ENCODE measurements at places on chromosomes 2 and 18.

GRCh38 chr2:98849113-98849512 is 86.9 kb downstream of the CRACDL start:
- no peak for DNase-seq

- DNase-seq: no peak
Observed at GRCh38 chr2:138170485-138170884, 206.2 kb downstream of the HNMT start.

DNA sequence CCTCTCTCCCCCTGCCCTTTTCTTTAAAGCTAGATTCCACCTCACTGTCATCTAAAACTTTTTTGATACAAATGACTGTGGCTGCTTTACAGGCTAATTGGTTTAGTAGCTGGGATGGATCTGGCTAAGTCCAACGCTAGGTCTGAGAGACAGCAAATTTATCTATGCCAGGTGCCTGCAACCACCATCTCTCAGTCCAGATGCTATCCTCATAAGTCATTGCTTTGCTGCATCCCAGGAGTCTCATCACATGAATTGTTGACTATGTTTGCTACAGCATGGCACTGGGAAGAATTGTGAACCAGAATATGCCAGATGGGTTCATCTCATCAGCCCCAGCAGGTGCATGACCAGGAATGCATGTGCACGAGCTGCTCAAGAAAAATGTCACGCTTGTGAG is 100.0 kb upstream of the PID1 start:
- no peak for DNase-seq

- no peak for DNase-seq
Observed at GRCh38 chr2:17544256-17544655, 3.8 kb downstream of the VSNL1 start.

DNA sequence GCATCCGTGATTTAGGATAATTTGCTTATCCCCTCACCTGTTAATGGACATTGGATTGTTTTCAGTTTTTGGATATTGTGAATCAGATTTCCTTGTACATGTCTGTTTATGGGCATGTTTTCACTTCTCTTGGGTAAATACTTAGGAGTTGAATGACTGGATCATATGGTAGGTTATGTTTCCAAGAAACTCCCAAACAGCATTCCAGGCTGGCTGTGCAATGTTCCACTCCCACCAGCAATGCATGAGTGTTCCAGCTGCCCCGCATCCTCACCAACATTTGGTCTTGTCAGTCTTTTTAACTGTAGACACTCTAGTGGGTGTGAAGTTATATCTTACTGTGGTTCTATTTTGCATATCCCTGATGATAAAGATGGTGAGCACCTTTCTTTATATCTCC is 8.9 kb upstream of the LRRFIP1 start:
- no peak for DNase-seq
